ACHN (cell line): ENCODE measurements at places on chromosomes 11 and 22.
A peak's percentile ranks its signal among the peaks of the same experiment; 100 is the strongest.

DNA sequence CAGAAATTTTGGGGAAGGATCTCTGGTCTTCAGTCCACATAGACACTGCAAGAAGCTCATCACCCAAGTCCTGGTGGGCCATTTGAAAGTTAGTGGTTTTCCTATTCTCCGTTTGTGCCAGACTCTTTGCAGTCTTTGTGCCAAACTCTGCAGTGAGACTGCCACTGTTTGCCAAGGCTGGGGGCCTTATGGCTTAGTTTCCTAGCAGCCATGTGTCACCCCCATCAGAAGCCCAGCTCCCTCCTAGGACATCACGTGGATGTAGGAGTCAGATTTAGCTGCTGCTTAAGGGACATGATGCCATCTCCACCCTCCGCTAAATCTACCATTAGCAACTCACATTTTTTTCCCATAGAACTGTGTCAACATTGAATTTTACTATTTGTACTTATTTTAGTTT, 220.0 kb downstream of the C11orf91 start:
- no peak for DNase-seq

- no peak for DNase-seq
Observed at GRCh38 chr11:1162491-1163311, 4.9 kb downstream of the MUC5AC start.

DNA sequence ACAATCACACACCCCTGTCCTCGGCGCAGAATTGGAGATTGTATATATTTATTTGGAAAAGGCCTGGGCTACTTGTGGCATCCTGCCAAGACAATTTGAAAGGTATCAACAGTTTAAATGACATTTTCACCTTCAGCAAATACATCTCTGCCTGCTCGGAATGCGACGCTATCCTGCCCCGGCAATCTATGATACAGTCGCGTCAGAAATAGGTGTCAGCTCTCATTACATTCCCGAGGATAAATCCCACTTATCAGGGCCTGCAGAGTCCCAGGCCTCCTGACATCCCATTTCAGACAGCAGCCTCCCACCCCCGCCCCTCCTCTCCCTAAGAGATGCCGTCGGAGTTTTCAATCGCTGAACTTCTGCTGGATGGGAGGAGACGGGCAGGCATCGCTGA, 114.7 kb downstream of the BRD1 start:
- no peak for DNase-seq

DNA sequence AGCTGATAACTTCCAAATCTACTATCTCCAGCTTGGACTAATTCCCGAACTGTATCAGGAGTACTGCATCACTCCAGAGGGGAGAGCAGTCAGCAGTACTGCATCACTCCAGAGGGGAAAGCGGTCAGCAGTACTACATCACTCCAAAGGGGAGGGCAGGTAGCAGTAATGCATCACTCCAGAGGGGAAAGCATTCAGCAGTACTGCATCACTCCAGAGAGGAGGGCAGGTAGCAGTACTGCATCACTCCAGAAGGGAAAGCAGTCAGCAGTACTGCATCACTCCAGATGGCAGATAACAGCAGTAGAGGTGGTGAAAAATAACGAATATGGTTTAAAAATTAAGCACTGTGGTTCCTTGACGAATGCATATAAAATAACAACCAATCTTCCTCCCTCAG, 8.4 kb downstream of the CWC15 start:
- no peak for DNase-seq

- no peak for DNase-seq
Observed at GRCh38 chr11:5196067-5196466, 4.4 kb downstream of the OR51V1 start.

GRCh38 chr11:72736452-72737069, 15.6 kb downstream of the ARAP1 start:
- DNase-seq: no peak

- no peak for DNase-seq
Observed at GRCh38 chr11:101277036-101277435, 147.4 kb upstream of the PGR start.

DNA sequence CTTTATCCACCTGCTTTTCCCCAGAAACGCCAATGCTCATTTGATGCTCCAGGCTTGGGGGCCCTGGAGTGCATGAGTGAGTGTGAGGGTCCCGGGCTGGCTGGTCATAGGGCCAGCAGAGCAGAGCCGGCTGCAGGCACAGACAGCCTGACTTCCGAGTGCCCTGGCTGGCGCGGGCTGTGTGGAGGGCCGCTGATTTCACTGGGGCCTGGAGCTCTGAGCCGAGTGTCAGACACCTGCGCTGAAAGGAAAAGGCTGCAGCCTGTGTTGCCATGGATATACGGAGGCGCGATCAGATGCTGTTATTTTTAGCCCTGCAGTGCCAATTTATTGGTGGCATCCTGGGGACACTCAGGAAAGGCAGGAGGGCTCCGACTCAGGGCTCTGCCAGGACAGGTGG, 87.6 kb downstream of the ST3GAL4 start:
- no peak for DNase-seq

DNA sequence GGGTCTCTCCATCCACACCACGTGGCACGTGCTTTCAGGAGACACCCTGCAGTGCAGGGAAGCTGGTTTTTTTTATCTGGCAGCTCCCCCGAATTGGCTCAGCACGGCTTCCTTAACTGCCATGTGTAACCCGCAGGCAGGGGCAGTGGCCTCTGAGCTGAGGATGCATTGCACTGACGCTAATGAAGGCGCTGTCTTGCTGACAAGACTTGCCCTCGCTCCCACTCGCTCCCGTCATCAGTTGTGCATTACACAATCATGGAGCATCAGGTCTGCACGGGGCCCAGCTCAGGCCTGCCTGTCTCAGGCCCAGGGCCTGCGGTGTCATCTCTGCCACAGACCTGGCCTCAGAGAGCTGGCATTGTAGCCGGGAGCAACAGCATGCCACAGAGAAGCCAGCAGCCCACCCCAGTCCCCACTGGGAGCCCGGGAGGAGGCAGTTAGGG, 95.9 kb downstream of the ARHGAP8 start:
- DNase-seq: no peak

DNA sequence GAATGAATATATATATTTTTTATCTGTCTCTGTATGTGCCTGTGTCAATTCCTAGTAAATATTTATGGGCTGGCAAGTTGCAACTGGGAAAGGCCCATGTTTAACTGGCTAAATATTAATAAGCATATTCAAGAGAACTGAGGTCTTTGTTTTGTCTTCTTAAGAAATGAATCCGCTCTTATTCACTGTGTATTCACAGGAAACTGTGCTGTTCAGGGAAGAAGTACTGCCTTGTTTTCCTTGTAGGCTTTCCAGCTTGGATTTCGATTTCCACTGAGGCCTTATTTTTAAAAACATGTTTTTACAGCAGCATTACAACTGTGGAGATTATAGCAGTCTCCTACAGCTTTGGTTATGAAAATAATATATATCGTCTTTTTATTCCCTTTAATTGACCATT, 64.7 kb downstream of the LDLRAD3 start:
- DNase-seq: no peak

DNA sequence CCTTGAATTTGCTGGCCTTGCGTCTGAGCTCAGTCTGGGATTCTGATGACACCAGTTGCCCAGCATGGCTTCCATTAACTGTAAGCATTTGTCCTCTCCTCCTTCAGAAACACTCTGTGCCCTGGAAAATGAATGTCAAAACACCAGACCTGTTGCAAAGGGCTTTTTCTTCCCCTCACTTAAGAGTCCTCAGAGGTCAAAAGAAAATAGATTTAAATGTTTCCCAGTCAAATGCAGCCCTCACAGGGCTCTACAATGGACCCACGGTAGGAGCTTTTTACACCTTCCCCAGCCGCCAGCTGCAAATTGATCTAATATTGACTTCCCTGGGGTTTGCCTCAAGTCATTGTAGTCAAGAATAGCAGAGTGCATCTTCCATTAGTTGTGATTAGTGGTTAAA, 332.2 kb downstream of the INSC start:
- DNase-seq: no peak

GRCh38 chr11:32312206-32312817, 123.0 kb downstream of the WT1 start:
- no peak for DNase-seq

DNA sequence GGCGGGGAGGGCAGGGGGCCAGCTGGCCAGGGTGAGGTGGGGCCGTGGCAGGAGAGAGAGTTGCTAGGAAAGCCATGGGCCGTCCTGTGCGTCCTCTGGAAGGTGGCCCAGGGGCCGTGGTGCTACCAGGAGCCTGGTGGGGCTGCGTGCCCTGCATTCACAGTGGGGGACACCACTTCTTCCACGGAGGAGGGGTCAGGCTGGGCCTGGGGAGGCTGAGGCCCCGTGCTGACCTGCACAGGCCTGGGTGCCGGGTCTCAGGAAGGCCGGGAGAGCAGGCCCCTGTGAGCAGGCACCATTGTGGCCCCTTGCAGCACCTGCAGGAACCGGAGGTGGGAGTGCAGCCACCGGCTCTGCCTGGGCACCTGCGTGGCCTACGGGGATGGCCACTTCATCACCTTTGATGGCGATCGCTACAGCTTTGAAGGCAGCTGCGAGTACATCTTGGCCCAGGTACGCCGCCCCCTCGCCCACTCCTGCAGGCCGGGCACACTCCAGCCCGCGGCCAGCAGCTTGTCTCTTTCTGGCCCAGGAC, 12.0 kb downstream of the MUC5B start:
- DNase-seq: no peak

DNA sequence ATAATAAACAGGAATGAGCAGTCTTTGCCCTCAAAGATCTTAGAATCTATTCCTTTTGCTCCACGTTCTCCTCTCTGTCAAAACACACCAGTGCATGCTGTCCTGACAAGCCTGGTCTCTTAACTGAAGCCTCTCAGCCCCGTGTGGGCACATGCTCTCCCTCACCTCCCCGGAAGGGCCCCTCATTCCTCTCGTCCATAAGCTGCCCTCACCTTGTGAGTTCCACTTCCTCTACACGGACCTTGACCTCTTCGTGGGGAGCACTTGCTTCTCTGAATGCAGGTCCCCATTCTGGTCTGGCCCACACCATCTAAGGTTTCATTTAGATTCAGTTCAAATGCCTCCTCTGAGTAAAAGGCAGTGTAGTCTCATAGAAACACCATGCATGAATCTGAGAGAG, 412.3 kb upstream of the SYN3 start:
- DNase-seq: no peak

GRCh38 chr11:16169541-16169940, 186.8 kb downstream of the SOX6 start:
- no peak for DNase-seq

- DNase-seq: peak; percentile 10
Observed at GRCh38 chr22:29700206-29700899, 19.4 kb upstream of the CABP7 start.

- DNase-seq: no peak
Observed at GRCh38 chr11:101034076-101034475, 95.5 kb downstream of the PGR start.

GRCh38 chr11:575313-575995, 816 bp upstream of the PHRF1 start:
- DNase-seq: no peak

GRCh38 chr11:128904656-128905344, 13.6 kb downstream of the KCNJ5 start:
- DNase-seq: no peak

- DNase-seq: no peak
Observed at GRCh38 chr11:113977701-113978100, 2.8 kb downstream of the HTR3A start.

- no peak for DNase-seq
Observed at GRCh38 chr11:30740091-30740490, 153.9 kb upstream of the MPPED2 start.

DNA sequence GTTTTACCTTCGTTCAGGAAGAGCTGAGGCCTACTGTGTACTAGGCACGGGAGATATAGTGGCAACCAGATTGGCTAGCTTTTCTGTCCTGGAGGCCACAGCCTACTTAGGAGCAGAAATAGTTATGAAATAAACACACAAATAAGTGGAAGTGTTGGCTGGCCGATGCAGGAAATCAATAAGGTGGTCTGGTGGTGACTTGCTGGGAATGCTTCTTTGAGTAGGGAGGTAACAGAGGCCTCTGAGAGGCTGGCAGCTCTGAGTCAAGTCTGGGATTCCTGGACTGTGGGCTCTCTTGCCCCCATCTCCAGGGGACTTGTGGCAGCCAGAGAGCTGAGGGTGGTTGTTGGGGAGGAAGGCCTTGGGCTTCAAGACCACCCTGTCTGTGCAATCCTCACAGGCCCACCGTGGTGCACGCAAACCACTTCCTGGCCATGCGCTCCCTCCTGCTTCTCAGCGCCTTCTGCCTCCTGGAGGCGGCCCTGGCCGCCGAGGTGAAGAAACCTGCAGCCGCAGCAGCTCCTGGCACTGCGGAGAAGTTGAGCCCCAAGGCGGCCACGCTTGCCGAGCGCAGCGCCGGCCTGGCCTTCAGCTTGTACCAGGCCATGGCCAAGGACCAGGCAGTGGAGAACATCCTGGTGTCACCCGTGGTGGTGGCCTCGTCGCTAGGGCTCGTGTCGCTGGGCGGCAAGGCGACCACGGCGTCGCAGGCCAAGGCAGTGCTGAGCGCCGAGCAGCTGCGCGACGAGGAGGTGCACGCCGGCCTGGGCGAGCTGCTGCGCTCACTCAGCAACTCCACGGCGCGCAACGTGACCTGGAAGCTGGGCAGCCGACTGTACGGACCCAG, 4.1 kb downstream of the SERPINH1 start:
- DNase-seq: no peak

- no peak for DNase-seq
Observed at GRCh38 chr22:27843441-27843840, 41.9 kb upstream of the MN1 start.

DNA sequence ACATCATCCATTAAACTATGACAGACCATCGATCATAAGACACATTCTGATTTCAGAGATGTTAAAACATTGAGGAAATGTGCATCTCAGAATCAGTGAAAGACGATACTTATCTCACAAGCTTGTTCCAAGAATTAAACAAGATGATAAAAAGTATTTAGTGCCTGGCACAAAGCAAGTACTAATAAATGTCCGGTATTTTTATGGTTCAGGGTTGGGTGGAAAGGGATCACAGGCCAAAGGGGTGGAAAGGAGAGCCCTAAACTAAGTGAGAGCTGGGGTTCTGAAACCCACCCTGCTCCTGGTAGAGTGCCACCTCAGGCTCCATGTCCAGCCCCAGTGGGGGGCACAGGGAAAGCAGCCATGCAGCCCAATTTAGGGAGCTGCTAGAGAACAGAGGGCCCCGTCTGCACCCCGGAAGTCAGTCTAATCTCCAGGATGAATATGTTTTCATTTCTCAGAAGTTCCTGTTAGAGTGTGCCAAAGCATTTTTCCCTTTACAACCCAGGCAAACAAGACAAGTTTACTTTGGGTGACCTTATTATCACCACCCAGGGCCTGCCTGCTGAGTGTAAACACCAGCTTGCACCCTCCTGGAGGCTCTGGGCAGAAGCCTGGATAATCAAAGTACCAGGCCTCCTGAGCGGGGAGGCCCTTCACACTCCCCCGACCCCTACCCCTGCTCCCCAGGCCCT, 3.8 kb upstream of the CREB3L1 start:
- no peak for DNase-seq
